ENCODE measurements at places on chromosomes 16 and 17.

GRCh38 chr16:57084257-57084770 lies 8.1 kb upstream of the CPNE2 start:
- DNase-seq: peak; percentile 66

- DNase-seq: no peak
Measured at GRCh38 chr16:11372829-11373306, 27.6 kb downstream of the RMI2 start.

DNA sequence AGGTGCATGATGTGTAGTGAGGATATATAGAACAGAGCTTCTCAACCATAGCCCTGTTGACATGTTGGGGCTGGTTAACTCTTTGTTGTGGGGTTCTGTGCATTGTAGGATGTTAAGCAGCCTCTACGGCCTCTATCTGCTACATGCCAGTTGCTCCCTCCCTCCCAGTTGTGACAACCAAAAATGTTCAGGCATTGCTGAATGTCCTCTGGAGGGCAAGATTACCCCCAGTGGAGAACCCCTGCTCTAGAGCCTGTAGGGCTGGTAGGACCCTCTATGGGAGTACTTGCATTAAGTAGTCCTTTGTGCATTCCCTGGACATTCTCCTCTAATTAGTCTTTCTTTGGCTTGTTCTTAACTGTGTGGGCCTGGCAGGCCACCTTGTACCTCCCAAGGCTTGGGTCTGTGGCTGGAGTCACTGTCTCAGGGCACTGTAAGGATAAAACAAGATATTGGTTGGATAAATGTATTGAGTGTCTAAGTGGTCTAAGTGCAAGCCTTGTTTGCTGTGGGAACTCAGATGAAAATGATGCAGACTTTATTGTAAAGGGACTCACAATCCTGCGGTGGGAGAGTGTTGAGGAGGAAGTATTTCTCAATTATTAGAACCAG lies 19.8 kb upstream of the MYO1D start:
- DNase-seq: no peak

DNA sequence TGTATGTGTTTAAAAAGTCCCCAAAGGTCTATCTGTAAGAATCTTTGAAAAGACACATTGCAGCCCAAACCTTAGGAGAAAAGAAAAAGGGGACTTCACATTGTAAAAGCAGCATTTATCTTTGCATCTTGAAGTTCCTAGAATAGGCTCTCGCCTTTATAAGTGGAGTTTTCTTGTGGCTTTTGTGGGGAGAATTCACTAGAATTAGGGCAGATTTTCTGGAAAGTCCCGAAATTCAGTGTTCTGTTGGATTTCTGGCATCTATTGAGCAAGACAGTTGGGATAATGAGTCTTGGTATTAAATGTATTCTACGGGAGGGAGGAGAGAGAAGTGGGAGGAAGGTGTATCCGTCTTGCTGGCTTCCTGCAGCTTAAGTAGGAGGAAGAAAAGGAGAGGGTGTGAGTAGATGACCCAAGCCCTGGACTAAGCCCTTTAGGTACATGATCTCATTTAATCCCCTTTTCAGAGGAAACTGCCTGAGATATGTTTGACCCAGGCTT lies 62.6 kb downstream of the PRKCA start:
- DNase-seq: no peak

- no peak for DNase-seq
Measured at GRCh38 chr16:85491058-85491771, 121.9 kb upstream of the GSE1 start.

GRCh38 chr17:31256936-31257335 lies 40.1 kb downstream of the OMG start:
- no peak for DNase-seq

All from effector CD4-positive, alpha-beta T cell (primary cell).